ENCODE measurements at places on chromosomes 3 and 15.
A peak's percentile ranks its signal among the peaks of the same experiment; 100 is the strongest.

DNA sequence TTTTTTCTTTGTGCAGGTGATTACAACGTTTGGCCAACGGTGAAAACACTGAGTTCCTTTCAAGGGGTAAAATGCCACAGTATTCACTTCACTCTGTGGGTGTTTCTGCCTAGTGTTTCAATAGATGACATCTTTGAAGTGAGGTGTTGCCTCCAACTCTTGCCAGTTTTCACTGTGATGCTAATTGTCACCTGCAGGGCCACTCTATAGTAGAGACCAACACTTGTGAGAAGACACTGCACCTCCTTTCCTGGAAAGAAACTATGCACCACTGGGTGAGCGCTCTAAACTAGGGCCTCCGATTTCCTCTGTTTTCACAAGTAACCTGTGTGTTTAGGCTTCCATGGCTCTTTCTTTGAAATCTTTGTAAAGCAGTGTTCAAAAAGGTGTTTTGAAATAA is 98.3 kb downstream of the THRB start:
- DNase-seq, result no peak

DNA sequence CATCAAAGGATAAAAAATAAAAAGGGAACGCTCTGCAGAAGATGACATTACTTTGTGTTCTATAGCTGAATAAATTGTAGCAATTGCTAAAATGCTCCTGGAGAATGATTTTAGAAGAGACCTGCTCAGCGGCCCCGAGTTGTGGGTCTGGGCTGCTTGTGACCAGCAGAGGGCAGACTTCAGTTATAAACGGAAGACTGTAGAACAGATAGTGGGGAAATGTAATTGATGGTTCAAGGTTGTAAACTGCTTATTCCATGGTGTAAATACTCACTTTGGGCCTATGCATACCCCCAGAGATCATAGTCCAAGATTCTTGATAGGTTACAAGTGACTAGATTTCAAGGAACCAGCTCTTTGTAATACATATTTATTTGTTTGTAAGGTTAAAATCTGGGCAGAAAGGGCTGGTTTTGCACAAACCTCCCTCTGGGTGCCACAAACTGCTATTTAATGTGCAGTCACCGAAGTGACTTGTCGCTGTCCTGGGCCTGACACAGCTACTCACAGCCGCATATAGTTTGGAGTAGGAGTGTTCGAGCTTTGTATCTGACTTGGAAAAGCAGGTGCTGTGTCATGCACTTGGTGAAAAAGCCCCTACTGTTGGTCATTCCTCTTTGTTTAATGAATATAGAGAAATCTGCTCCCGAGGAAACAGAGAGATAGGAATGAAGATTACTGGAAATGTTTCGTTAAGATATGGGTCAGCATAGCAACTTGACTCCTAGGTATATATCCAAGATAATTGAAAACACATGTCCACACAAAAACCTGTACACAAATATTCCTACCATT is 34.7 kb upstream of the NDUFB4 start:
- DNase-seq, result peak; percentile 60

DNA sequence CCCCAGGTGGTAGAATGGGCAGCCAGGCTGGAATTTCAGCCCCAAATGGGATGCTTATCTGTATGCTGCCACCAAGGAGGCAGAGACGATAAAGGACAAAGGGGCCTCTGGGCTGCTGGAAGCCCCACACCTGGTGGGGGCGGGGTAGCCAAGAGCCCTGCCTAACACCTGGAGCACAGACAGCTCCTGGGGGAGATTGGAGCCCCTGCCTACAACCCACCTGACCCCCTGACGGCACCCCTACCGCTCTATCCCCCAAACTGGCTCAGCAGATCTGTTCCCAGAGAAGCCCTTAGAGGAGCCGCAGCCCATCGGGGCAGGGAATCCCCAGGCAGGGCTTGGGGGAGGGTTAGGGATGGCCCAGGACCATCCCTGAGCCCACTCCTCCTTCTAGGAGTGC is 15.8 kb upstream of the SEMA3F start:
- DNase-seq, result no peak

DNA sequence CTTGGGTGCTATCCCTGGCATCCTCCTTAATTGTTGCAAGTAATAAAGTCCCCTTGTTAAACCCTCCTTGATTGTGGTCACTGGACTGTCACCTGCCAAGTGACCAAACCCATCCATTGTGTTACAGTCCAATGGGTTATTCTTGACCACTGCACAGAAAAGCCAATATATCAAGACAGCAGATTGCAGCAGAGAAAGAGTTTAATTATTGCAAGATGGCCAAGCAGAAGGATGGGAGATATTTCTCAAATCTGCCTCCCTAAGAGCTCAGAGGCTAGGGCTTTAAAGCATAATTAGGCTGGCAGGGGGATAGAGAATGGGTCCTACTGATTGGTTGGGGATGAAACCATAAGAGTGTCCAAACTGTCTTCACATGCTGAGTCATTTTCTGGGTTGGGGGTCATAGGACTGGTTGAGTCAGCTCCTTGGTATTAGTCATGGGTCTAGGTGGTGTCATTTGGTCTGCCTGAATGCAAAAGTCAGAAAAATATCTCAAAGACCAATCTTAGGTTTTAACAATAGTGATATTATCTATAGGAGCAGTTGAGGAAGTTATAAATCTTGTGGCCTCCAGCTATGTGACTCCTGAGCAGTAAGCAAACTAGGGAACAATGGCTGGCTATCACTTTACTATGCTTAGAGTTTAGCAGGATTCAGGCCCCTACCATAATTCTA is 19.1 kb upstream of the XYLB start:
- DNase-seq, result no peak

DNA sequence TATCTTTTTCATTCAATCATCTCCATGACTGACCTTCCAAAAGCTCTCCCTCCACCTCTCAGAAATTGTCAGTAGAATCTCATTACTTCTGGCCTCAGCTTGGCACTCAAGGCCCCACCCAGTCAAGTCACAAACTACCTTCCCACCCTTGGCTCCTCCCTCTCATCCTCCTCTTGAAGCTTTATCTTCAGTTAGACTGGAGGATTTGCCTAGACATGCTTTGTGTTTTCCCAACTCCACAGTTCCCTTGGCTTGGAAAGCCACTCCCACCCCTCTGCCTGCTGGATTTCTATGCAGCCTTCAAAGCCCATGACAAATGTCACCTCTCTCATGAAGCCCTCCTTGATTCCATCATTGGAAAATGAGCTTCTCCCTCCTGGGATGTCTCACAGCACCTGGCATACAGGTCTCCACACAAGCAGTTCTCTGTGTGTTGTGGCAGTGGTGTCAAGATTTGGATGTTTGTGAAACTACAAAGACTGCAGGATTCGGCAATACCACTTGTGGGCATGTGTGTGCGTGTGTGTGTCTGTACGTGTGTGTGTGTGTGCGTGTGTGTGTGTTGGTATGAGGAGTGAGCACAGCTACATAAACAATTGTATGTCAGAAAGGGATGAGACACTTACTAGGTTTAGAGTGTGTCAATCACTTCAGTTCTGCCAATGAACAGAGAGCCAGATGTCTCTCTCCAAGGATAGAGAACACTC is 45.3 kb upstream of the VPS8 start:
- no peak for DNase-seq

DNA sequence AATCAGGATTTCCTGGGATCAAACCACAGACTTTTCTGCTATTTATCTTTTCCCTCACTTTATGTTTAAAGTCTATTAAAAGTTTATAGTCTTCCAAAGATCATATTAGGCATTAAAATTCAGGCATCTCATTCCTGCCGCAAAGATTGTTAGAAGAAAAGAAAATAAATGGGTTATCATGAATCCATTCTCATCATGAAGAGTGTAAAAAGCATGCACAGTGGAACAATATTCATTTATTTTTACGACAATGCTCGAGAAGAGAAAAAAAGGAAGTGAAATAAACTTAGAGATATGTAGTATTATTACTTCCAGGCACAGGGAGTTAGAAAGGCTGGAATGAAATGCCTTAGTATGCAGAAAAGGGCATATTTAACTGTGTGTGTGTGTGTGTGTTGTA is 213.7 kb upstream of the PLSCR5 start:
- DNase-seq, result no peak

- no peak for DNase-seq
These were observed 8.8 kb upstream of the DPPA2 start for GRCh38 chr3:109325109-109325508.

- DNase-seq, result no peak
These were observed 27.4 kb upstream of the FOXB1 start for GRCh38 chr15:59976480-59977271.

- no peak for DNase-seq
These were observed 627 bp downstream of the DUSP7 start for GRCh38 chr3:52055537-52056351.

DNA sequence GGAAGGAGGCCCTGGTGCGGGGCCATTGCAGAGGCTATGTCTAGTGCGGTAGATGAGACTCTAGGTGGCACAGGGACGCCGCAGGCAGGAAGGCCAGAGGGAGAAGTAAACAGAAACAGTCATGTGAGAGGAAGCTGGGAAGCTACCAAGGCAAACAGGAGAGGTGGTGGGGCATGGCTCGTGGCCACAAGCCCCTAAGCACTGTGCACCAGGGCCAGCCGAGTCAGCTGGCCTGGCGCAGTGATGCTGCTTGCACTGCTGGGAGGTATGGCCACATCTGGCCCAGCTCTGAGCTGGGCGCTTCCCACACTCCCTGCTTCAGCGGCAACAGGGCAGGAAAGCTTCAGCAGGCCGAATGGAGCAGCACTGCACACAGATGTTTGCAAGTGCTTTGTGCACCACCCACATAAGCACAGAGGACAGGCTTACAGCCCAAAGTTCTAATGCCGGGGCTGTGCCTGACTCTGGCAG is 76.6 kb downstream of the SRGAP3 start:
- no peak for DNase-seq

GRCh38 chr15:30905821-30906220 is 2.1 kb downstream of the FAN1 start:
- no peak for DNase-seq

DNA sequence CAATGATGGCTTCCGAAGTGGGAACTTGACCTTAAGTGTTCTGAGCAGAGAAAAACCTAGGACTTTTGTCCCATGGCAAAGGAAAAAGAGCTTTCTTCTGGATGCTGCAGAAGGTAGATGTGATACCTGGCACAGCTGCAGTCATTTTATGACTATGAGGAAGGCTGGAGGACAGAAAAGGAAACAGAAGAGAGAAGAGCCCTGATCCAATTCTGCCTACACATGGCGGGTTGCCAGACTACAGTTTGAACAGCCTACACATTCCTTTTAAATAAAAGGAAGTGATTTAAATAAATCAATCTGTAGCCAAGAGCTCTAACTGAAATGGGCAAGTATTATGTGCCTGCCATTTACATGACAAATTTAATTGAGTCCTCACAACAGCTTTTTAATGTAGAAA is 43.6 kb upstream of the CHRNB4 start:
- DNase-seq, result no peak

- DNase-seq, result peak; percentile 15
These were observed 2.9 kb downstream of the PHC3 start for GRCh38 chr3:170178651-170179050.

DNA sequence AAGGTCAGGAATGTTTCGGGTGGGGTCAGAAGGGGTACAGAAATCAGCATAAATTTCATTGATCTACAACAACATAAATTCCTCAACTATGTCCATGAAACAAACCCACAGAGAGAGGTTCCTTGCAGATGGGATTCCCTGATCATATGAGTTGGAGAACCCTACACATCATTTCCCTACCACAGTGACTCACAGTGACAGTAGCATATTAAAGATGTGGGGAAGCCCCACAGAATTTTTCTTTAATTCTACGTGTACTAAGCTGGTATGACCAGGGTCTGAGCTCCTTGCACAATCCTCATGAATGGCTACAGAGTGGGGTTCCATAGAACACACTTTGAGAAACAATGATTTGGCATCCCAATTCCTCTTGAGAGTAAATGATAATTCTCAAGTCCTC is 116.9 kb upstream of the RAD18 start:
- DNase-seq, result no peak

DNA sequence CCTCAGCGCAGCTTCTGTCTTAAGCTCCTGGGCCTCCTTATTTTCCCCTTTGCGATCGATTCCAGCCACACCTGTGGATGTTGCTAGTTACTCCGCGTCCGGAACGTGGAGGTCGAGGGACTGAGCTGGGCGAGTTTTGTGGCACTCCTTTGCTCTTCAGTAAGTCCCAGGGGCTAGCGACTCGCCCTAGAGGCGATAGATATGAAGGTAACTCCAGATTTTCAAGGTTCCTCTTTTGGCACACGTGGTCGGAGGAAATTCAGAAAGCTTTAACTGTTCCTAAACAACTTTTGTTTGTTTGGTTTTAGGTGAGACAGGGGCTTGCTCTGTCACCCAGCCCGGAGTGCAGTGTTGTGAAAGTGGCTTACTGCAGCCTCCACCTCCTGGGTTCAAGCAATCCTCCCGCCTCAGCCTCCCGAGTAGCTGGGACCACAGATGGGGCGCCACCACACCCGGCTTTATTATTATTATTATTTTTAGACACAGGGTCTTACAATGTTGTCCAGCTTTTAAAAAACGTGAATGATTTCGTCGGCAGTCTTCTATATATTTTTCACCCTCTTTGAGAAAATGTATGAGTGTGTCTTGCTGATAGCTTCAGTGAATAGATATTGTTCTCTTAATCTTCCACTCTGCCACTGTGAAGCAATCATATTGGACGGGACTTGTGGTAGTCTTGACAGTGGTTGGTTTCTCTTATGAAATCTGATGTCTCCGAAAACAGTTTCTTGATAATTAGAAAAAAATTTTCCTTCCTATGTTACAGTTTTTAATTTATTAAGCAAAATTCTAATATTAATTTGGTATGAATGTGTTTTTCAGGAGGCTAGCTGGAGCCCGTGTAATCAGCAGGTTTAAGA is 785 bp downstream of the MFSD1 start:
- DNase-seq, result no peak

GRCh38 chr3:132726341-132726823 is 4.2 kb upstream of the NPHP3 start:
- DNase-seq, result no peak

DNA sequence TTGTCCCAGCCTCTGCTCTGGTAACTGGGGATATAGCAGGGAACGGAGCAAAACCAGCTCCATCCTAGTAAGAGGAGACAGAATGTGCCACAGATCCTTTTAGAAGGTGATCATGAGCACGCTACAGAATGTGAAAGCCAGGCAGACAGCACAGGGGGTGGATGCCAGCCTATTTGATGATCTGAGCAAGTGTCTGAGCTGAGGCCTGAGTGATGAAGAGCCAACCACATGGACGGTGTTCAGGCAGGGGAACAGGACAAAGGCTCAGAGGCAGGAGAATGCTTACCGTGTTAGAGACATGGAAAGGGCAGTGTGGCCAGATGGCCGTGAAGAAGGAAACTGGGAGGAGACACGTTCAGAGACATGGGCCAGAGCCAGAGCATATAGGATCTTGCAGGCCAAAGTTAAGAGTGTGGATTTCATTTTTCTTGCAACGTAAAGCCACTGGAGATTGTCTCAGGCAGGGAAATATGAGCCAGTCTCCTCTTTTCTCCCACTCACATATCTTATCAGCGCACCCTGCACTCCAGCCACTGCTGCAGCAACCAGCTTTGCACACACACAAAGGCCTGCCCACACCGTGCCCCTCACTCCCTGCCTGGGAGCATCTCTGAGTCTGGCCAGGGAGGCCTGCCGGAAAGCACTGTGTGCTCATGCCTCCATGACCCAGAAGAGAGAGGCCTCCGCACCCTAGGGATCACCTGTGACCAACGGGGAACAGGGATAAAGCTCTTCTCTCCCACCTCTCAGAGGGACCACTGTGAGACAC is 20.1 kb downstream of the RAB43 start:
- DNase-seq, result no peak

GRCh38 chr3:120595788-120596115 is 384 bp upstream of the NDUFB4 start:
- no peak for DNase-seq

Data from activated naive CD4-positive, alpha-beta T cell (primary cell).